Ascending aorta (tissue), 2 donors: ENCODE measurements at places on chromosomes 4 and X. TPM values are rescaled to one million over a fixed set of nuclear protein-coding genes. Genes with fewer than 3 reads are reported as not detected.

GLUD2 gene
- 2.1 TPM for total RNA-seq

DNA sequence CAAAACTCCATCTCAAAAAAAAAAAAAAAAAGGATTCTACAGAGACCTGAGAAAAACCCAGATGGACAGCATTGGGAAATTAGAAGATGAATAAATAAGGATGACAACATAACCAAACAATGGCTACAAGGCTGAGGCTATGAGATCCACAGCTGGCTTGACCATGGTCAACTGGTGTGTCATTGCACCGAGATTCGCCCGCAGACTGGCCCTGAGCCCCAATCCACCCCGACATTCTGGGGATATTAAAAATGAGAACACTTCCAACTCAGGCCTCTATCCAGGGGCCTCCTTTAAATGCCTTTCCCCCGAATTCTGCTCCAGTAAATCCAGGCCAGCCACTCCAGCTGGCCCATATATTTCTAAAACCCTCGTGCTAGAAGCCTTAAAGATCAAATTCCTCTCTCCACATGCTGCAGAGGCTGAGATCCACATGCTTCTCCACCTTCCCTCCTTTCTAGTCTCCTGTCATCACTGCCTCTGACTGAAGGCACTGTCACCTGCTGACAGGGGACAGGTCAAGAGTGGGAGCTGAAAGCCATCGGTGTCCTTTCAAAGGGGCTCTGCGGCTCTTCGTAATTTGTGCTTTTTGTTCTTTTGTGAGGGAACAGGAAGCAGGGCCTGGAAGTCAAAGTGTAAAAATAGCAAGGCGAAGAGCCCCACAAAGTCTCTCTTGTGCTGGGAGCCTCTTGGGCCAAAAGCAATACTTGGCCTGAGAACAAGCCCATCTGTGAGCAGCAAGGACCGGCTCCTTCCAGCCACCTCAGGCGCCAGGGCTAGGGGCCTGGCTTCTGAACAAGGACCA lies 203.7 kb downstream of the NSUN7 start:
- peak; percentile 71 for DNase-seq
- peak overlapping the region; percentile 92 for H3K27ac ChIP-seq
- peaks cover 59% of the 10 kb centered on the region for H3K4me1 ChIP-seq
- no peaks in the 10 kb centered on the region for H3K36me3 ChIP-seq
- no peaks in the 10 kb centered on the region for H3K27me3 ChIP-seq
- peak overlapping the region; percentile 44 for H3K4me3 ChIP-seq

- H3K36me3 ChIP-seq = no peaks in the 10 kb centered on the region
- peak overlapping the region; percentile 69 for H3K27ac ChIP-seq
- no peak for DNase-seq
Measured at GRCh38 chr4:153497988-153498967, 32.1 kb downstream of the TMEM131L start.

DNA sequence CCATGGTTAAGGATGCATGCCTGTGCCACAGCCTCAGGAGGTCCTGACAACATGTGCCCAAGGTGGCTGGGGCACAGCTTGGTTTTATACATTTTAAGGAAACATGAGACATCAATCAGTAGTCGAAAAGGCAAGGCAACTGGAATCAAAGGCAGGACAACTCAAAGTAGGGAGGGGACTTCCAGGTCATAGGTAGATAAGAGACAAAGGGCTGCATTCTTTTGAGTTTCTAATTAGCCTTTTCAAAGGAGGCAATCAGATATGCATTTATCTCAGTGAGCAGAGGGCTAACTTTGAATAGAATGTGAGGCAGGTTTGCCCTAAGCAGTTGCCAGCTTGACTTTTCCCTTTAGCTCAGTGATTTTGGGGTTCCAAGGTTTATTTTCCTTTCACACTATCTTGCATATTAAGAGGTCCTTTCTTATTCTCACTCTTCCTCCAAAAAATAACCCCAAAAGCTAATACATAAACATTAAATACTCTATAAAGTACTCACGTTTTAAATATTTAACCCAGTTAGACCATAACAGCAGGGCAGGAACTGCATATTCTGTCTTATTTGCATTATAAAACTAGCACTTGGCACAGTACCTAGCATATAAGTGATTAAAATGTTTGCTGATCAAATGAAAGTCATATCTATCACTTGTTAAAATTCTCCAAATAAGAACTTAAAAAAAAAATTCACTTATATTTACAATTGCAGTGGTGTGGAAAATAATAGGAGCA lies 36.3 kb upstream of the UGT8 start:
- H3K27me3 ChIP-seq = no peaks in the 10 kb centered on the region
- H3K36me3 ChIP-seq = no peaks in the 10 kb centered on the region
- no peak for DNase-seq

- H3K27me3 ChIP-seq = no peaks in the 10 kb centered on the region
- peaks cover 5% of the 10 kb centered on the region for H3K36me3 ChIP-seq
- DNase-seq = no peak
- peak overlapping the region; percentile 80 for H3K27ac ChIP-seq
Measured at GRCh38 chrX:108090491-108091263, 665 bp downstream of the PSMD10 start.

IL1RAPL2 gene
- not detected for total RNA-seq

RS1 gene
- total RNA-seq = not detected

GRCh38 chr4:65798498-65799127 lies 128.3 kb upstream of the EPHA5 start:
- no peaks in the 10 kb centered on the region for H3K4me1 ChIP-seq
- no peaks in the 10 kb centered on the region for H3K36me3 ChIP-seq
- no peak for DNase-seq
- H3K4me3 ChIP-seq = no peak overlapping the region

DNA sequence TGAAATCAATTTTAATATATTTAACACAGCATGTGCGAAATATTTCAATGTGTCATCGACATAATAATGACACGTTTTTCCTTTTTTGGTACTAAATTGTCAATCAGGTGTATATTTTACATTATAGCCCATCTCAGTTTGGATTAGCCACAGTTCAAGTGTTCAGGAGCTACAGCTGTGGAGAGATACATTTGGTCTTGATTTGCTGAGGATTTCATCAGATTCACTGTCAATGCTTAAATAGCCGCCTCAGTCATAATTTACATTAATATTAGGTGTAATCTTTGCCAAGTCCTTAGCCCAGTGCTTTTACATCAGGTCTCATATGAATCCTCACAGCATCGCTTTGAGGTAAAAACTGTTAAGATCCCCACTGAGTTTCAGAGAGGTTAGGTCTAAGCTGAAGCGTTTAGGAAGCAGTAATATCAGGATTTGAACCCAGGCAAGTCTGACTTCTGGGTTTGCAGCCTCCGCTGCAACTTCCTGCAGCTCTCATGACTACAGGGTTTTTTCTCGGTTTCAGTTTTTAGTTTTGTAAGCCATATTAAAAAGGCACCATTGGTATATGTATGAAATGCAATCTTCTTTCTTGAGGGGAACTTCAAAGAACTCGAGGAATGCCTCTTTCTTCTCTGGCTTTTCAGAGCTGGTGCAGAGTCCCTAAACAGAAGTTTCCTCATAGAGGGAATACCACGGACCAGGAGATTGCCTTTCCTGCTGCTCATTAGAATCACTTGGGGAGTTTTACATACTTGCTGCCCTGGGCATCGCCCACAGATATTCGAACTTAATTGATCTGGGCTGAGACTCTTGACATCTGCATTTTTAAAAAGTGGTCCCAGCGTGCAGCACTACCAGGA lies 6.4 kb downstream of the MTM1 start:
- no peak overlapping the region for H3K27ac ChIP-seq
- no peaks in the 10 kb centered on the region for H3K27me3 ChIP-seq
- H3K36me3 ChIP-seq = no peaks in the 10 kb centered on the region
- no peaks in the 10 kb centered on the region for H3K4me1 ChIP-seq

- H3K4me3 ChIP-seq = no peak overlapping the region
- no peaks in the 10 kb centered on the region for H3K36me3 ChIP-seq
- H3K4me1 ChIP-seq = peaks cover 20% of the 10 kb centered on the region
- no peak for DNase-seq
Measured at GRCh38 chr4:7959078-7959477, 19.4 kb upstream of the AFAP1 start.

DNA sequence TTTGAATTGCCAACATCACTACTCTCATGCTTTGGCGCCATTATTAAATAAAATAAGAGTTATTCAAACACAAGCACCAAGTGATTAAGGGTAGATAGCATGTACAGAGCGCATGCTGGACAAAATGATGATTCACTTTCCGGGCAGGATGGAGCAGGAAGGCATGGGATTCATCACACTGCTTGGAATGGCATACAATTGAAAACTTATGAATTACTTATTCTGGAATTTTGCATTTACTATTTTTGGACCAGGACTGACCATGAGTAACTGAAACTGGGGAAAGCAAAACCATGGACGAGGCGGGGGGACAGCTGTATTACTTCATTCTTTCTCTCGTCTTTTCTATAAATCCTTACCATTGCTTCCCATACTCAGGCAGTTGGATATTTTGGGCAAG lies 28.5 kb upstream of the FGF5 start:
- H3K4me3 ChIP-seq = no peak overlapping the region
- no peaks in the 10 kb centered on the region for H3K27me3 ChIP-seq
- no peak overlapping the region for H3K27ac ChIP-seq
- DNase-seq = no peak
- H3K36me3 ChIP-seq = no peaks in the 10 kb centered on the region
- no peaks in the 10 kb centered on the region for H3K4me1 ChIP-seq

- H3K4me1 ChIP-seq = no peaks in the 10 kb centered on the region
- no peak overlapping the region for H3K27ac ChIP-seq
- H3K4me3 ChIP-seq = peak overlapping the region; percentile 91
- no peaks in the 10 kb centered on the region for H3K36me3 ChIP-seq
- DNase-seq = no peak
Measured at GRCh38 chr4:157076578-157076947, 613 bp downstream of the GLRB start.

DNA sequence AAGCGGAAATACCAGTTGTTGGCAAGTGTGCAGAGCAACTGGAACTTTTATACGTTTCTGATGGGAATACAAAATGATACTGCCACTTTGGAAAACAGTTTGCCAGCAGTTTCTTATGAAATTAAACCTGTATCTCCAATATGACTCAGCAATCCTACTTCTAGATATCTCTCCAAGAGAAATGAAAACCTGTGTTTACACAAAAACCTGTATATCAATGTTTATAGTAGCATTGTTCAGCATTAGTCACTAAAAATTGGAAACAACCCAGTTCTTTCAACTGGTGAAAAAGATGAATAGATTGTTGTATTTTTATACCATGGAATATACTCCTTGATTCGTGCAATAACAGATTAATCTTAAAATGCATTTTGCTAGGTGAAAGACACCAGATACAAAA lies 26.8 kb downstream of the ATP7A start:
- no peaks in the 10 kb centered on the region for H3K27me3 ChIP-seq
- H3K4me3 ChIP-seq = no peak overlapping the region

DNA sequence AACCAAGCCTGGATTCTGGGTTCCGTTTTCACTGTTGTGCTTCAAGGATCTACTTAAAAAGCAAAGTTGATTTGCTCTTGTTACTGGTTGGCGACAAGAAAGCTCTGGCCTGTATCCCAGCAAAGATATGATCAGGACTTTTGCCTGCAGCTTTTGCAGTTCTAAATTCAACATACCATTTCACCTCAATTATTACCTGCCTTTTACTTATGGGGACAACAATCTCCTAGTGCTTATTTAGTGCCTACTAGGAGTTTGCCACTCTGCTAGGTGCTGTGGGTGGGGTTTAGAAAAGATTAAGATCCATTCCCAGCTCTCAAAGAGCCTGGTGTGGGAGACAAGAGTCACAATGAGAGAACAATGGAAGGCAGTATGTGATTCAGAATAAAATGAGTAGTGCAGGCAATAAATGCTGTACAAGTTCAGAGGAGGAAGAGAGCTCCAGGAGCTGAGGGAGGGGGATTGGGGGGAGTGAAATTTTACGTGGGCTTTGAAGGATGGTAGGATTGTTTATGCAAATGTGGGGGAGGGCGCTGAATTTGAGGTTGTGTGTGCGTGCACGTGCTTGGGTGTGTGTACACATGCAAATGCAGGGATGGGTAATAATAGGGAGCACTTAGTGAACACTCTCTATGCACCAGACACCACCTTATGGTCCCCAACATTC lies 5.0 kb upstream of the TMEM164 start:
- no peak overlapping the region for H3K4me3 ChIP-seq
- no peak overlapping the region for H3K27ac ChIP-seq
- DNase-seq = no peak
- H3K36me3 ChIP-seq = no peaks in the 10 kb centered on the region
- H3K27me3 ChIP-seq = no peaks in the 10 kb centered on the region

PCYT1B gene
- total RNA-seq = 0.21 TPM

DNA sequence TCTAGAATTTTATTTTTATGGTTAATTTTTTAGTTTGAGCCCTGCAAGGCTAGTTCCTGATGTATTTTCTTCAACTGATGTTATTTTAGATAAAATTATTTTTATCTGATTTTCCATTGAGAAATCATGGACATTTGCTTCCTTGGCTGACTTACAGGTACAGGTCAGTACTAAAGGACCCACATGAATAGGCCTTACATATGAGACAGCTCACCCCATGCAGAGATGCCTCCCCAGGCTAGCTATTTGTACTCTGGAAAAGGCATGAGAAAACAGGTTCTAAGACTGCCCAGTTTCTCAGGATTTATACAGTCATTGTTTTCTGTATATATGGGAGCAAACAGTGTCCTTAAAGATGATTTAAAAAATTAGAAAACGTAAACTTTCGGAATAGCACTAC lies 255.5 kb downstream of the BMPR1B start:
- DNase-seq = no peak

- no peaks in the 10 kb centered on the region for H3K27me3 ChIP-seq
- no peaks in the 10 kb centered on the region for H3K4me1 ChIP-seq
- DNase-seq = no peak
- no peak overlapping the region for H3K4me3 ChIP-seq
- no peaks in the 10 kb centered on the region for H3K36me3 ChIP-seq
- no peak overlapping the region for H3K27ac ChIP-seq
Measured at GRCh38 chr4:47143261-47143660, 111.9 kb downstream of the GABRB1 start.

- no peak overlapping the region for H3K27ac ChIP-seq
- H3K27me3 ChIP-seq = no peaks in the 10 kb centered on the region
- no peaks in the 10 kb centered on the region for H3K36me3 ChIP-seq
- no peak for DNase-seq
- H3K4me1 ChIP-seq = no peaks in the 10 kb centered on the region
Measured at GRCh38 chr4:138450546-138451275, 208.6 kb upstream of the SLC7A11 start.

GRCh38 chr4:150584111-150584915 lies 2.4 kb downstream of the MAB21L2 start:
- peak overlapping the region; percentile 18 for H3K4me3 ChIP-seq
- no peaks in the 10 kb centered on the region for H3K4me1 ChIP-seq
- H3K27me3 ChIP-seq = no peaks in the 10 kb centered on the region
- DNase-seq = no peak
- no peak overlapping the region for H3K27ac ChIP-seq
- no peaks in the 10 kb centered on the region for H3K36me3 ChIP-seq

GRCh38 chr4:187304133-187304532 lies 580.5 kb upstream of the FAT1 start:
- H3K4me3 ChIP-seq = no peak overlapping the region
- H3K4me1 ChIP-seq = no peaks in the 10 kb centered on the region
- H3K36me3 ChIP-seq = no peaks in the 10 kb centered on the region
- DNase-seq = no peak
- H3K27me3 ChIP-seq = no peaks in the 10 kb centered on the region

- no peaks in the 10 kb centered on the region for H3K36me3 ChIP-seq
- no peak for DNase-seq
- no peaks in the 10 kb centered on the region for H3K27me3 ChIP-seq
- no peak overlapping the region for H3K4me3 ChIP-seq
Measured at GRCh38 chrX:73922856-73923455, 360.0 kb downstream of the CHIC1 start.

- no peaks in the 10 kb centered on the region for H3K27me3 ChIP-seq
- no peaks in the 10 kb centered on the region for H3K4me1 ChIP-seq
- no peak for DNase-seq
- no peak overlapping the region for H3K27ac ChIP-seq
- H3K4me3 ChIP-seq = no peak overlapping the region
Measured at GRCh38 chr4:52116641-52117040, 65.5 kb downstream of the SPATA18 start.
